Lower lobe of right lung (tissue), 2 donors: ENCODE measurements at places on chromosomes 12 and 14. TPM values are rescaled to one million over a fixed set of nuclear protein-coding genes. Genes with fewer than 3 reads are reported as not detected.

GRCh38 chr12:96289067-96289466, 94.9 kb downstream of the ELK3 start:
- no peak overlapping the region for H3K27ac ChIP-seq
- no peaks in the 10 kb centered on the region for H3K4me1 ChIP-seq
- no peak for DNase-seq
- no peak overlapping the region for H3K4me3 ChIP-seq
- H3K27me3 ChIP-seq, result no peaks in the 10 kb centered on the region
- H3K36me3 ChIP-seq, result peaks cover 73% of the 10 kb centered on the region

- no peak overlapping the region for H3K4me3 ChIP-seq
- H3K27ac ChIP-seq, result no peak overlapping the region
- H3K4me1 ChIP-seq, result peaks cover 3% of the 10 kb centered on the region
- H3K36me3 ChIP-seq, result no peaks in the 10 kb centered on the region
- H3K27me3 ChIP-seq, result peaks cover 11% of the 10 kb centered on the region
- DNase-seq, result peak; percentile 20
Measured at GRCh38 chr14:104296388-104297312, 158.3 kb downstream of the KIF26A start.

The CSRP2 gene
- 23.3 TPM for total RNA-seq

The BATF gene
- 6.7 TPM for total RNA-seq

DNA sequence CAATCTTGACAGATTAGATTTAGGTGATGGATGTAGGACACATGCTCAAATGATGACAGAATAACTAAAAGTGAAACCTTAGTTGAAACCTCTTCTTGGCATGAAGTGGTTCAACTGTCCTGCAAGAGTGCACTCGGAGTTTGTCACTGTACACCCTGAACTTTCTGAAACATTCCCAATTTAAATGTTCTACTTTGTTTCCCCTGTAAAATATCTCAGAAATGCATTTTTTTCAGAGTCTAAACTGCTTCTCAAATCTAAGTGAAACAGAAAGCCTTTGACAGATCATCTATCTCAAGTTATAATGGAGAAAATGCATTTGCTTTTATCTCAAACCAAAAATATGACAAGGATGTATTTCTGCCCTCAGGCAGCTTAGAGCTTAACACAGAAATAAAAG, 66.0 kb downstream of the BHLHE41 start:
- no peak overlapping the region for H3K27ac ChIP-seq
- peaks cover under 1% of the 10 kb centered on the region for H3K4me1 ChIP-seq
- no peak for DNase-seq
- H3K4me3 ChIP-seq, result no peak overlapping the region
- H3K27me3 ChIP-seq, result no peaks in the 10 kb centered on the region

The DEPDC4 gene
- 2.0 TPM for total RNA-seq

DNA sequence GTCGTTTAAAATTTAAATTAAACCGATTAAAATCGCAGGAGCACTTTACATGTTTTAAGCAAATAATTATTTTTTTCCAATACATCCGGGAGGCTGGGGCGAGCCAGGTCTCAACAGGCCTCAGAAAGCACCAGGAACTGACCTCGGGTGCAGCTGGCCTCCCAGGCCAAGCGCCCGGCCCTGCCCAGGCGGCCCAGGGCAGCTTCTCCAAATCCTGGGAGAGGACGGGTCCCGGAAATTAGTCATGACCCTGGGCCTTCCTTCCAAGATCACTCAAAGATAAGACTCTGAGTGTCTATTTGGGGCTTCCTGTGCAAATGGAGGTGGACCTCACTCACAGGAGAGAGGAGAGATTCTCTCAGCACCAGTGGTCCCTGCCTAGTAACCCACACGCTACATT, 177.1 kb downstream of the BCL11B start:
- no peaks in the 10 kb centered on the region for H3K4me1 ChIP-seq
- no peaks in the 10 kb centered on the region for H3K36me3 ChIP-seq
- DNase-seq, result no peak
- no peak overlapping the region for H3K27ac ChIP-seq
- H3K27me3 ChIP-seq, result no peaks in the 10 kb centered on the region

The SMOC1 gene
- total RNA-seq, result 1.1 TPM

DNA sequence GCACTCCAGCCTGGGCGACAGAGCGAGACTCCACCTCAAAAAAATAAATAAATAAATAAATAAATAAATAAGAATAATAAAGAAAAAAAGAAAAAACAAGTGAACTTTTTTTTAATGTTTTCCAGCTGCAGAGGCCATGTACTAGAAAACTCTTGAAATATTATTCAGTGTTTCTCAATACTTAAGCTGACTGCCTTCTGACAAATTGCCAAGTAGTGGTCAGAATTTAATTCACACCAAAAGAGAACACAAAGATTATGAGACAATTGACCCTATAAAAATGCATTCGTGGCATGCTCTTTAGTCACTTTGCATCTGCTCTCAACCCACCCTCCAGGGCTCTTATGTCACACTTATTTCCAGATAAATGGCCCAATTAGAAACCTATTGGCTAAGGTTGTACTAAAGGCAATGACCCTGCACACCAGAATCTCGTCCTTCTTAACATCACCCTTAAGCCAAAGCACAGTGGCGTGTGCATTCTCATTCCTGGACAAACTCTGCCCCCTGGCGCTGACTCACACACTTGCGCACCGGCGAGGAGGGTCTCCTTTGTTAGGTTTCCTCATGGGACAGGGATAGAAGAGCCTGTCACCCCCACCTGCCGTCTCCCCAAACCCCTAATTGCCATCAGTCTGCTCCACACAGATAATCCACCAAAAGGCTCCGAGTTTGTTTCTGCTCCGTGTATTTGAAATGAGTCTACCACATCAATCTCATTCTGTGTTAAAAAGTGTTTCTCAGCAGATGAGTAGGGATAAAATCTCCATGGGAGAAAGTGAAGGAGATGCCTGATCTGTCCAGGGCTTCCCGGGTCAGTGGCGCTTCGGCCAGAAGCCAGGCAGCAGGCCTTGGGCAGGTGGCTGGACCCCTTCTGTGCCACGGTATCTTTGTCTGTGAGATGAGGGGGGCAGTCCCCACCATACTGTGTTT, 73.1 kb upstream of the CEP83 start:
- peak; percentile 67 for DNase-seq
- H3K36me3 ChIP-seq, result no peaks in the 10 kb centered on the region
- no peak overlapping the region for H3K4me3 ChIP-seq
- no peak overlapping the region for H3K27ac ChIP-seq
- H3K4me1 ChIP-seq, result peaks cover 6% of the 10 kb centered on the region
- no peaks in the 10 kb centered on the region for H3K27me3 ChIP-seq
